ENCODE measurements at places on chromosomes 7 and 10.

- DNase-seq = no peak
Observed at GRCh38 chr10:27638071-27638750, 107.4 kb downstream of the MKX start.

GRCh38 chr7:127838816-127839415, 186.9 kb downstream of the SND1 start:
- no peak for DNase-seq

DNA sequence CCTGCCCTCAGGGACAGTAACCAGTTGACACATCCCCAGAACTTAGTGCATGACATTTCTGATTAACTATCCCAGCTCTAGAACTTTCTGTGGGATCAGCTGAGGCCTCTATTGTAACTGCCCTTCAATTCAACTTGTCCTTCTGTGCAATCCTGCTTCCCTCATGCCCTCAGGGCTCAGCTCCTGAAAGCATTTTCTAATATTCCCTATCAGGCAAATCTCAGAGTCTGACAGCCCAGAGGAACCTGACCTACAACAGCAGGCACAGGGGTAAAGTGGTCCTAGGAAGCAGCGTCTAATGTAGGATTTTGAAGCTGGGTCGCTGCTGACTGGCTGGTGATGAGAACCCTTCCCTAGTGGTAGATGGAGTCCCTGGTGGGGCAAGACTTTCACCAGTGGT, 13.6 kb upstream of the STN1 start:
- no peak for DNase-seq

DNA sequence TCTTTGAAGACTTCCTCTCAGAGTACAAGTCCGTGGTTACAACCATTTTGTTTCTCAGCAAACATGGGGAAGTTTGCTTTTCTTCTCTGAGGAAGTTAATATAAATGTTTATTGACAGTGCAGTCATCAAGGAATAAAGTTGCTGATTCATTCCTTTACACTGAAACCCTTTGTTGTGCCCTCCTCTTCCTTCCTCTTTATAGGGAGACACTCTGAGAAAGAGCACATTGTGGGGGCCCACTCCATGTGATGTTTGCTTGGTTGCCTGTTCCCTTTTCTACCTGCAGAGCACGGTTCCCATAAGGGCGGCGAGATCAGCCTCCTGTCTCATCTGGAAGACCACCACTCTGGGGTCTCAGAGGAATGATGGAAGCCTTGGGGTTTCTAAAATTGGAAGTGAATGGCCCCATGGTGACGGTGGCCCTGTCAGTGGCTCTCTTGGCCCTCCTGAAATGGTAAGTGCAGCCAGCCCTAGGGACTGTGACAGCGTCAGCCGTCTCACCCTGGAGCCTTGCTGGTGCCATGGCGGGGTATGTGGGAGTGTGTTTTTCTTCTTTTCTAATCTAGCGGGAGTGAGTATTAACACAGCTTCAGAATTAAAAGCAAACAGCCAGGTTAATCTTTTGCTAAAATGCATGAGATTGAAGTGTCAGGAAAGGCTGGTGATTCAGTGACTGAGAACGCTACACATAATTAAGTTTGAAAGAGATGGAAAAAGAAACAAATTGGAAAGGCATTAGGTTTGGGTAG, at the start of gene TBXAS1:
Gene TBXAS1 (plus strand): TSS at position 240 of the 750 bp plus-strand sequence. CDS start 127 bp downstream, at position 367.
- no peak for DNase-seq

- DNase-seq = no peak
Observed at GRCh38 chr7:70512761-70513160, 619.2 kb upstream of the GALNT17 start.

DNA sequence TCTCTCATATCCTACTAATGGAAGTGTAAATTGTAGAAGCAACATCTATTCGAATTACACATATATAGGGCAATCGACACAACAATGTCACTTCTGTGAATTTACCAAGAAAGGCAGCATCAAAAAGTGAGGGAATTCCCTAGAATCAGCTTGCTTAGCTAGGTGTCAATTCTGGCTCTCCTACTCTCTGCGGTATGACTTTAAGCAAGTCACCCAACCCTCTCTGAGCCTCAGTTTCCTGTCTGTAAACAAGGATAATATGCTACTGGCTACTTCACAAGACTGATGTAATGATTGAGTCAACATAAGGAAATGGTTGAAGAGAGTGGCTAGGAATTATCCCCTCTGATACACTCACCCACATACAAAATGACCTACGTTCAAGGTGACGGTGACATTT, 19.4 kb downstream of the CCDC6 start:
- no peak for DNase-seq

GRCh38 chr10:64546073-64546472, 1024.9 kb downstream of the REEP3 start:
- no peak for DNase-seq

- no peak for DNase-seq
Observed at GRCh38 chr10:84659027-84659426, 330.6 kb downstream of the CCSER2 start.

GRCh38 chr10:120715171-120715570, 136.0 kb upstream of the WDR11 start:
- no peak for DNase-seq

- DNase-seq = no peak
Observed at GRCh38 chr7:3067606-3068380, 24.1 kb upstream of the CARD11 start.

DNA sequence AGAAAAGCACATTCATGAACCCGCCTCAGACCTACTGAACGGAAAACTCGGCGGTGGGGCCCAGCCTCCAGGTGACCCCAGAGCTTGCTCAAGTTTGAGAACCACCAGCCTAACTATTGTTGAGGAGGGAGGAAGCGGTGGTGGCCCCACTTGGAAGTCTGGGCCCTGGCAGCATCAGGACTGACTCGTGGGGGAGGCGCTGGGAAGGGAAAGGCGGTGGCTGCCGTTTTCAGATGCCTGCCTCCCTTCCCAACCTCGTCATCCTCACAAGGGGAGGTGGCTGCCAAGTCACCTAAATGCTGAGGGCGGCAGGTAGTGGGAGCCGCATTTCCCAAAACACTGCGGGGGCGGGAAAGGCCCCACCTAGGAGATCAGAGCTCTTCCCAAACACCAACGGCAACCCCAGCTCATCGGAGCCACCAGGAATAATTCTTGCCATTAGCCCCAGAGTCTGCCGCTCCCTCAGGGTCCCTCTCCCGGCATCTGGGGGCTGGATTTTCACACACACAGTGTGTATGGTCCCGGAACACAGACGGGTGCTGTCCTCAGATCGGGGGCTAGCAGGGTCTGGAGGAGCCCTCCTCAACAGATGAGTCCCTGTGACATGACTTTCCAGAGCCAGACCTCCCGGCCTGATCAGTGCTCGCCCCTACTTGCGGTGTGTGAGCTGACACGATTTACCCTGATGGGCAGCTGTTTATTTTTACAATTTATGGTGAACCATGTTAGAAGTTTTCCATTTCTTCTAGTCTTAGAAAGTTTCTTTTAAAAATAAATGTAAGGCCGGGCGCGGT, 31.3 kb downstream of the PRKAG2 start:
- DNase-seq = no peak

DNA sequence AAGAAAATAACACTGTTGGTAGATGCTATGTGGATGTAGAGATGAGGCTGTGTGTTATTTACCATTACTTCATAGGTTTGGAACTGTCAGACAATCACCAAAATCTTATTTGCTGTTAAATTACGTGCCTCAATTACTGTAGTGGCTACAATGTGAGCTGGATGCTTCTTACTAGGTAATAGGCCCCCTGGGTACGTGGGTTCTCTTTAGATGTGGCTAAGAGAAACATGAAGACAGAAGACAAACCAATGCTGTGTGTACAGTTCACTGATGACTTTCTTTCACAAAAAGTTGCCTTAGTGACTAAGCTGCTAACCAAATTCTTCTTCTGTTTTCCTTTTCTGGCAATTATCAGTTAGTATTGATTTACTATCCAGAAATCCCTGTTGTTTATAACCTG, 144.6 kb downstream of the SEMA3E start:
- no peak for DNase-seq

DNA sequence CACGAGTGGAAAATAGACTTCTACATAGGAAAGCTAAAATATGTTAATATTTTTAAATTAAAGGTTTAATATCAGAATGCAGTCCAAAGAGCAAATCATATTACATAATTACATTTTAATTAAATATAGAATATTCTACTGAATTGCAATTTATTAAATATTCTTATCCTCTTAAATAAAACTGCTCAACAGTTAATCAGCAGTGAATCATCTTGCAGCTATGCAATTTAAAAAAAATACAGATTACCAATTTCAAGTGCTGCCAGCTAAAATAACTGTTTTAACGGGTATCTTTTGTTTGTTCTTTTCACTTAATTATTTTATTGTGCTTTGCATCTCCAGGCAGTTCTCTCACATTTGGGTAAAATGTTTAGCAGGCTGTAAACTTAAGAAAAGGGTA, 82.2 kb downstream of the ZNRF2 start:
- DNase-seq = no peak

- no peak for DNase-seq
Observed at GRCh38 chr7:138892812-138893211, 88.4 kb downstream of the KIAA1549 start.

DNA sequence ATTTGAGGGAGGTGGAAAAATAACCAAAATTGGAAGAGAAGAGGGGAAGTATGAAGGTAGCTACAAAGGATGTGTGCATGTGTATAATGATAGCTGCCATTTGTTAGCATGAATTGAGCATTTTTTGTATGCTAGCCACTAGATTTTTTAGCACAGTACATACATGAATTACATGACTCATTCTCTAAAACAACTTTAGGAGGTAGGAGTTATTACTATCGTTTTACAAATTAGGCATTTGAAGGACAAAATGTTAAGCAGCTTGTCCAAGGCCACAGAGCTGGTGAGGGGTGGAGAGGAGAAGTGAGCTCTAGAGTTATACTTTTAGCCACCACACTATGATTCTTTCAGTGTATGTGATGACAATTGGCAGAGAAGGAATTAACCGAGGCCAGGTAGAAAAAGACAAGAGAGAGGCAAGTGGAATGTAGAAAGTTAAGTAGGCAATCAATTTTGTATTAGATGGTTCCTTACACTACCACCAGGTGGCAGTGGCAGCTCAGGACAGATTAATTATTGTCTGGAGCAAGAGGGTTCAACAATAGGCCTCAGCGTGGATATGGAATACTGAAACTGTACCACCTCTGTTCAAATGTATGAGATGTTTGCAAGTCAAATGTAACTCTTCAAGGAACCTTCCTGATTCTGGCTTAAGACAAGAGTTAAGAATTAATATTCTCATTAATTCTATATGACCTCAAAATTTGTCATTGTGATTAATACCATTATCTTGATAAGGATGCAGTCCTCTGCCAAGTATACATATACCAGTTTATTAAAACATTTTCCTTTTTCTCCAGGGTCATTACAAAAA, 128.0 kb downstream of the MBL2 start:
- DNase-seq = no peak

- DNase-seq = no peak
Observed at GRCh38 chr7:99928994-99929729, at the start of gene GJC3. Gene GJC3, minus strand, starts transcription at chr7:99929620. Its CDS starts 0 bp downstream, at chr7:99929620.

DNA sequence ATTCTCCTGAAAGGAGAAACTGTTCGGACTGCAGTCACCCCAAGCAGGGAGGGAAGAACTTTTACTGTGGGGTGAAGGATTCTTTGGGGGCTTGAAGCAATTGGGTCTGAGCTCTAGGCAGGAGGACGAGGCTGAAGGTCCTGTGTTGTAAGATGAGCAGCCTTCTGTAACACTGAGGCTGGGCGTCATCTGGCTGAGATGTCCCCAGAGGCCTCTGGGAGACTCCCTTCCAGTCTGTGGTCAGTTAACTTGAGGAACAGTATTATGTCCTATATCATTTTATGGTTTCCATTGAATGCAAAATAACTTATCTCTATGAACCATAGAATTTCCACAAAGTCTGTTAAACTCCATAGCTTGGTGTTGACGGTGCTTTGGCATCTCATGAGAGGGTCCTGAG, 26.3 kb downstream of the FIGNL1 start:
- no peak for DNase-seq

- DNase-seq = no peak
Observed at GRCh38 chr7:43490016-43490415, 92.9 kb upstream of the STK17A start.

- DNase-seq = no peak
Observed at GRCh38 chr7:24713039-24713793, 44.0 kb downstream of the GSDME start.

DNA sequence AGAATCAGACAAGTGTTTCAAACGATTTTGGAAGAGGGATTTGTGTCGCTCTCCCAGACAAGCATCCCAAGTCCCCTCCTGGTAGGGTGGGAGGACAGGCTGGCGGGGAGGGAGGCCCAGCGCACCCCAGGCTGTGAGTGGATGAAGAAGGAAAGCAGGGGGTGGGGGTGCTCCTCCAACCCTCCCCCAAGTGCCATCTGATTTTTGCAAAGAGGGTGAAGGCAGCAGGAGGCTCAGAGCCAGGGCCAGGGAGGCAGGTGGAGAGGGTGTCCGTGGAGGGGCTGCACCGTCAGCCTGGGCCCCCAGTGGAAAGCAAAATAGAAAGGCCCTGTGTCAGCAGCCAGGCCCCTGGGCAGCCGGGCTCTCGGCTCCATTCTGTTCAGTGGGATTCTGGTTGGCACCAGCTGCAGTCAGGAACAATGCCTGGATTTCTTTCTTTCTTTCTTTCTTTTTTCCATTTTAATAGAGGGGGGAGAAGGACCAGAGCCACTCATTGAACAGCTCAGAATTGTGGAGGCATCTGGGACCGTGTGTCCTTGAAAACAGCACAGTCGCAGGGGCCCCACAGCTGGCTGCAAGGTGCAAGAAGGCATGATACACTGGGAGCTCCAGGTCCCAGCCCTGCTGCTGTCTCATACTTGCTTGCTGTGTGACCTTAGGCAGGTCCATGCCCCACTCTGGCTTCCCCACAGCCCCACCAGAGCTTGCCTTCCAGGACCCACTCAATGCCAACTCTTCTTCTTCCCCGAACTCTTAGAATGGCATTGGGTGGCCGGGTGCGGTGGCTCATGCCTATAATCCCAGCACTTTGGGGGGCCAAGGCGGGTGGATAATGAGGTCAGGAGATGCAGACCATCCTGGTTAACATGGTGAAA, 7.1 kb upstream of the ZMIZ1 start:
- DNase-seq = no peak

DNA sequence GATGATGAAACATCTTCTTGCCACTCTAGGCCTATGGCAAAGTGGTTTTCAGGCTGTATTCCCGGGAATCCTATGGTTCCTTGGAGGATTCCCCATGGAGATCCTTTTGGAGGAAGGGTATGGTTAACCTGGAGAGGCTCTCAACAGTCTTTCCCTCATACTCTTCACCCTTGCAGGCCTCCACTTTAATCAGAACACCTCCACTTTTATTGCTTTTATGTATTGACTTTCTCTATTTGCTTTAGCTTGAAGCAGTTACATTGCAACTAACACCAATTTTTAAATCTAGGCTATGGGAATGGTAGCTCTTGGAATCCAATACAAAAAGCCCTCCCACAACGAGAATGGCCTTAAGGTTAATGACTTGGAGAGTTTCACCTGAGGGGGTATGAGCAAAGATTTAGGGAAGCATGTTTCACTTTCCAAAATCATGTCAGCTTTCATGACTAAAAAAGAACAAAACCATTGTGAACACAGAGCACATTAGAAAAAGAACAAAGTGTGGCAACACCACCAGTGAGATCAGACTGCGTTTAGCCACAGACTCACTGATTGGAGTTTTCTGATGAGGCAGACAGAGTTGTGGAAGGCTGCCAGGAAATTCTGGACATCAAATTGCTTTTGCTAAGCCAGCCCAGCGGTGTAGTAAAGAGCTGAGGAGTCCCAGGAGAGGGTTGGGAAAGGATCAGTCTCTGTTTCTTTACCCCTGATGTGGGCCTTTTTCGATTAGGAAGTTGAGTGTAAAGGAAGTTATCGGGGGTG, 130.4 kb upstream of the BMPER start:
- DNase-seq = no peak

All from AG04449 (cell line).